ENCODE measurements at places on chromosomes 13 and 19.
A peak's percentile ranks its signal among the peaks of the same experiment; 100 is the strongest.

DNA sequence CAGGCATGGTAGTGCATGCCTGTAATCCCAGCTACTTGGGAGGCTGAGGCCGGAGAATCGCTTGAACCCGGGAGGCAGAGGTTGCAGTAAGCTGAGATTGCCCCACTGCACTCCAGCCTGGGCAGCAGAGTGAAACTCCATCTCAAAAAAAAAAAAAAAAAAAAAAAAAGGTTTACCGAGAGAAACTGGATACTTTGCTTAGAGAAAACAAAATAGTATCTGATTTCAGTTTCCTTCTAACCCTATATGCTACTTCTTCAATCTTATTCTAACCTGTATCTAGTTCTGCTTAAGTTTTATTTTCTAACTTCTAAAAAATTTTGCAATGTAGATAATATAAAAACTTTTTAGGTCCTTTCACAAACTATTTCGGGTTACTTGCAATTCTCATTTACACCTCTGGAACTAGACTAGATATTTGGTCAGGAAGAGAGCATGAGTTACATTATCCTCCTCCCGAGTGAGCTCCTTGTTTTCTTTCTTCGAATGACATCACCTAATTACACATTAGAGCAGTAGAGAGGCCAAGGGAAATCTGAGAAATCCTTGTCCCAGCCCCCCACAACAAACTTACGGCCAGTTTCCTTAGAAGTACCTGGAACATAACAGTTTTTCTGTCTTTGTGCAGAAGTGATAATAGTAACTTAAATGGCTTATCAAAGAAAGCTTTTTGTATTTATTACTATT is 128.9 kb downstream of the B3GLCT start:
- DNase-seq: no peak

- DNase-seq: peak; percentile 65
These were observed 24.9 kb upstream of the WDR18 start for GRCh38 chr19:958967-959855.

DNA sequence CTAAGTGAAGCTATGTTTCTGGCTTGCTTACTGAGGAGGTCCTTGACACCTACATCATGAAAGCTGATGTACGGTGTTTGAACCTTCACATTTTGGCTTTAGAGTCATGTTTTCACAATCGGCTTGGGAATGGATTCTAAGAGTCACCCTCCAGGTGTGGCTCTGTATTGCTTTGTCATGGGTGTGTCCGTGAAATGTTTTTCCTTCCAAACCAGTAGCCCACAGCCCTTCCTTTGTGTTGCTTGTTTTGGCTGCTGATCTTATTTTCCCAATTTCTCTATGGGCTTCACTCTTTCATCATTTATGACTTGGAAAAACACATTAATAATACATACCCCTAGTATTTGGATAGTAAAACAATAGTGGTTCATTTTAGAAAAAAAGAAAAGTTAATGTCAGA is 240.6 kb downstream of the GGACT start:
- DNase-seq: no peak

DNA sequence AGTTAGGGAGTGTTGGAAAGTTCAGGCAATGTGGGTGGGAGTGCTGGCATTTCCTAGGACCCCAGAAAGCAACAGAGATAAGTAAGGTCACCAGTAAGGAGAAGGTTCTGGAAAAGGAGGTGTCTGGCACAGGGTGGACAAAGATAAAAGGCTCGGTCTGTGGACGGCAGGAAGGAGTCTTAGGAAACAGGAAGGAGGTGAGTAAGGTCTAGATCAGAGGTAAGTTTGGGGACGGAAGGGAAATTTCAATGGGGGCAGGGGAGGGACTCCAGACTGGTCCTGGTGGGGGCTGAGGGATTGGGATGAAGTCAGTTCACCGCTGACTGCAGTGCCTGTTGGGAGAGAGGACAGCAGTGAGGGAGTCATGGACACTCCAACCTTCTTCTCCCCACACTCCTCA is 7.8 kb upstream of the OPA3 start:
- DNase-seq: no peak

DNA sequence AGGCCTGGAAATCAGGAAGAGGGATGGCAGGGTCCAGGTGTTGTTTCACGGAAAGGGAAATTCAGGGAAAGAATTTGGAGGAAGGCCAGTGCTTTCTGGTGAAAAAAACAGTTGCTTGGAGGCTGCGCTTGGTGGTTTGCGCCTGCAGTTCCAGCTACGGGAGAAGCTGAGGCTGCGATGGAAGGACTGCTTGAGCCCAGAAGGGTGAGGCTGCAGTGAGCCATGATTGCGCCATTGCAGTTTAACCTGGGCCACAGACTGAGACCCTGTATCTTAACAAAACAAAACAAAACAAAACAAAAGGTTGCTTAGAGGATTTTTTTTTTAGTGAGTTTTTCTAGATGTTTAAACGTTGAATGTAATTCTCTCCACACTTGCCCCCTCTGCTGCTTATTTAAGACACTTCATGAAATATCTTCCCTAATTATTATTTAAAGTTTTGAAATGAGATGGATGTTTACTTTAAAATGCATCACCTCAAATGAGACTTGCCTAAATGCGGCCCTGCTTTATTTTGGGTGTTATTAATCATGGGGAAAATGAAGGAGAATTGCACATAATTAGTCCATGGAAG is 75.4 kb upstream of the TRPC4 start:
- DNase-seq: no peak

- DNase-seq: no peak
These were observed 404.4 kb downstream of the SPRY2 start for GRCh38 chr13:79936368-79937136.

GRCh38 chr19:39974377-39975155 is 3.6 kb downstream of the PSMC4 start:
- DNase-seq: no peak

Data from stimulated activated CD4-positive, alpha-beta T cell treated with anti-CD3 and anti-CD28 coated beads, Interleukin-15, amount 100 ng/mL, for 48 hours (primary cell).